ENCODE measurements at places on chromosomes 6 and 20. TPM values are rescaled to one million over a fixed set of nuclear protein-coding genes. Genes with fewer than 3 reads are reported as not detected.

DNA sequence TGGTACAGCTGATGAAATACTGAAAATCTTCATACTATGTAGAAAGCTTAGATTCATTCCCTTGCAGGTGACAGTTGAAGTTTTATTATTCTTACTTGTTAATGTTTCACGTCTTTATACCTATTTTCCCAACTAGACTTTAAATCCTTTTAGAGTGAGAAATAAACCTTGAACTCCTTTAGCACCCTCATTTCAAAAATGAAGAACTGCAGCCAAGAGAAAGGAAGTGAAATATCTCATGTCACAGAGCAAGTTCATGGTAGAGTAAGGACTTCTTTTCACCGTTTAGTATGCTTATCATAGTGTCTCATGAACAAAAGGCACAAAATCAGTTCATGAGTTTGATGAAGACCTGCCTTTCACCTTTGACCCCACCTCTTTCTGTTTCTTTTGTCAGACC lies 38.5 kb downstream of the ORC3 start:
- no peak for DNase-seq

DNA sequence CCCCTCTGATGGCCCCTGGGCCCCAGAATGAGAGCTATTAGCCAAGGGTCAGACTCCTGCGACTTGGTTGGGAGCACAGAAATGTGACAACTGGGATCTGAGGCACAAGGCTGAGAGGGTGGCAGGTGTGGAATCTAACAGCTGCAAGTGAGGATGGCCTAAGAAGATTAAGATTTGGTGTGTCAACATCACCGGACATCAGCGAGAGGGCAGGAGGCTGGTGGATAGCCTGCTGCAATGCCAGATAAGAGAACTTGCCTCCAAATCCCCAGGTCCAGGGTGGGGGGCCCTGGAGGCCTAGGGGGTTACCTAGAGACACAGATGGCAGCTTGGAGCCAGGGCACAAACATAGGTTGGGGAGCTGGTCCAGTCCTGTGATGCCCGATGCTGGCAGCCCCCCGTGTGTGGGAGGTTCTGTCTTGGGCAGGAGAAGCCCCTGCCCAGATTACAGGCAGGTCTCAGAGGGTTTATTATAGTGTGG lies 155.8 kb downstream of the GRM4 start:
- no peak for DNase-seq

The SLC18B1 gene
- total RNA-seq, result 9.1 TPM

The ZNF334 gene
- 0.58 TPM for total RNA-seq

- no peak for DNase-seq
These were observed 101.1 kb upstream of the LRFN2 start for GRCh38 chr6:40688214-40688761.

DNA sequence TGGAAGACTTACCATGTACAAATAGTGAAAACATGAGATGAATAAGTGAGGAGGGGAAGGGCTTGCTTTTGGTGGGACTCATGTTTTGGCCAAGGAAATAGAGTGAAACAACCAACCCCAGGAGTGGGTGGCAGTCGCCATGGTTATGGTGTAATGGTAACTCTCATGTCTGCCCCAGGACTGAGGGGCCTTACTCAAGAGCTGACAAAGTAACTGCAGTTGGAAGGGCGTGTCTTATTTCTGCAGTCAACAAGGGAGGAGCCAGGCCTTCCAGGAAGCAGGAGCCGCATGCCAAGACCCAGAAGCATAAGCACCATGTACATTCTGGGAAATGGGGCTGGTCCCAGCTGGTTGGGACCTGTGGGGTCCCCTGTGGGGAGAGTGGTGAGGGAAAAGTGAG lies 108.5 kb downstream of the UNC5CL start:
- DNase-seq, result no peak

The PHACTR3 gene
- 26.4 TPM for total RNA-seq

Measured in PC-3 (cell line).